ENCODE measurements at places on chromosomes 5 and 9.

DNA sequence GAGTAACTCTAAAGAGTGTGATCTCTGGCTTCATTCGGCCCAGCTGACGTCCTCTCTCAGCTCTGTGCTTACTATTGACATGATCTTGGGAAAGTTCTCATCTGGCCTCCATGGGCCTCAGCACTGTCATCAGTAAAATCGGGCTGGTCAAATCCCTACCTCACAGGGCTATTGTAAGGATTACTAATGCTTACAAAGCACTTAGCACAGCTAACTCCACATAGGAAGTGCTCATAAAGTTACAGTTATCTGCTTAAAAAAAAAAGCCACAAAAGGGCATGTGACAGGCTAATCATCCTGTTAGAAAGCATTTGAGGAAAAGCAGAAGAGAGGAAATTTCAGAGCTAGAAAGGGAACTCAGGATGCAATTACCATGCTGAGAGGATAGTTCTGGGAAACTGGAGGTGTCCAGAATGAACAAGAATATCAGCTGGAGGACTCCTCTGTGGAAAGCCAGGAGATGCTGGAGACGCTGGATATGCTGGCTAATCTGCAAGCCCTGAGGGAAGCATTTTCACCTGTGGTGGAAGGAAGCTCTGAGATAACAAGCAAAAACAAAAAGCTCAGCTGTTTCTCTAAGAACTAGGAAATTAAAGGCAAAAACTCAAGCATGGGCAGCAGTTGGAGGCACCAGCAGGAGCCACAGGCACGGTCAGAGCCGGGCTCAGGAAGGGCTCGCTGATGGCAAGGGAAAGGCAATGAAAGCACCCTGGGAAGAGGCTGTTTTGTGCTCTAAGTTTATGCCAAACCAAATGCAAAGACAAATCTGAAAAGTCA lies 4.4 kb upstream of the BHMT start:
- no peak for DNase-seq

- no peak for DNase-seq
Observed at GRCh38 chr9:127058011-127058644, 64.3 kb downstream of the ANGPTL2 start.

- no peak for DNase-seq
Observed at GRCh38 chr9:21994556-21995005, at the start of gene CDKN2B-AS1. TSS of gene CDKN2B-AS1 (plus strand) at chr9:21994791.

- DNase-seq = no peak
Observed at GRCh38 chr5:134492568-134492967, 32.9 kb upstream of the JADE2 start.

- DNase-seq = no peak
Observed at GRCh38 chr5:14669975-14670374, 5.5 kb downstream of the OTULIN start.

- DNase-seq = no peak
Observed at GRCh38 chr5:311963-312362, 9.6 kb upstream of the AHRR start.

GRCh38 chr5:122770477-122770876 lies 4.4 kb upstream of the SNX2 start:
- no peak for DNase-seq

- DNase-seq = no peak
Observed at GRCh38 chr5:110414360-110414759, 312.1 kb downstream of the TMEM232 start.

- no peak for DNase-seq
Observed at GRCh38 chr9:36817160-36817834, 216.8 kb downstream of the PAX5 start.

DNA sequence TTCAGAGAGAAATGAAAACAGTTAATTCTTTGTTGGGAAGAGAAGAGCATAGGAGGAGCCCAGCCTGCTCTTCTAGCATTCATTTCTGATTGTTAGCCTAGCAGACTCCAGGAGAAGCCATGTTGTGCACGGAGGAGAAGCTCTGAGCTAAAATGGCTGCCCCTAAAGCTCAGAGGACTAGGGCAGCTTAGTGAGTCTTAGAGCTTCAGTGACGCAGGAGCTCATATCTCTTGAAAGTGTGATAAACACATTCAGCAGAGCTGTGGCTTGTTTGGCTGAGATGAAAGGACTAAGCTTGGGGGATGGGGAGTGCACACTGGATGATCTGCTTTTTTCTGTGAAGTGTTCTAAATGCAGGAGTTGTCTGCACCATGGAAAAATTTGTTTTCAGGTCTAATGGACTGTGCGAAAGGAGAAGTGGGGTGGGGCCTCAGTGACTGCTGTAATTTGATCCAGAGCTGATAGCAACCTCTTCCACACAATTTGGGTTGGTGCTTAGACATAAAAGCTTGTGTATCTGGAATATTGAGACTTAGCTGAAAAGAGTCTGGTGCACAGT lies 58.5 kb downstream of the ZNF462 start:
- DNase-seq = no peak

DNA sequence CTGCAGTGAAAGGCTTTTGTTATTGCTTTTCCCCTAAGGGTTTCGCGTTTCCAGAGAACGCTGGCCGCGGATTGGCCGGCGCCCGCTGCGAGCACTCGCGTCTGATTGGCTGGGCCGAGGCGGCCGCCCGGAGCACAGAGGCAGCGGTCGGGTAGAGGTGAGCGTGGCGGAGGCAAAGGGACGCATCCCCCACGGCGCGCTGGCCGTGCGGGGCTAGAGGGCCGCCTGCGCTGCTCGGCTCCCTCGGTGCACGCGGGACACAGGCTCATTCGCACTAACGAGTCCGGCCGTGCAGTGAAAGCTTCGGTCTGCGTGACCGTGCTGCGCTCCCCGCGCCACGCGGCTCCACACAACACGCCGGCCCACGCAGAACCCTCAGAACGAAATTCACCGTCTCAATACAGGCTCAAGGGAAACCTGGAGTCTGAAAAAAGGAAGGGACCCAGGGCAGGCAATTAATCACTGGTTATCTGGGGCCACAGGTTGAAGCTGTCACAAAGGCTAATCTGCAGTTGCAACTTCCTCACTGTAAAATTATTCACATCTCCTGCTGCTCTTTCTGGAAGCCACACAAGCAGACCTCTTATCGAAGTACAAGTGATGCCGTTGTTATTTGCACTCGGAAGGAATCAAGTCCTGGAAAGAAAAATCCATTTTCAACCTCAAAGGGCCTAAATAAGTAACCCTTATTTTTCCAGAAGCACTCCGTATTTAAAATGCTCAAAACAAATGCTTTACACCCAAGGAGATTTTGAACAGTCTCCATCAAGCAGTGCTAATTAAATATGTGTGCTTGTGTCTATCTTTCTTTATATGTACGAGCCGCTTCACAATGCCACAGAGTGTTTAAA lies 94.6 kb downstream of the ZNF608 start:
- DNase-seq = no peak

DNA sequence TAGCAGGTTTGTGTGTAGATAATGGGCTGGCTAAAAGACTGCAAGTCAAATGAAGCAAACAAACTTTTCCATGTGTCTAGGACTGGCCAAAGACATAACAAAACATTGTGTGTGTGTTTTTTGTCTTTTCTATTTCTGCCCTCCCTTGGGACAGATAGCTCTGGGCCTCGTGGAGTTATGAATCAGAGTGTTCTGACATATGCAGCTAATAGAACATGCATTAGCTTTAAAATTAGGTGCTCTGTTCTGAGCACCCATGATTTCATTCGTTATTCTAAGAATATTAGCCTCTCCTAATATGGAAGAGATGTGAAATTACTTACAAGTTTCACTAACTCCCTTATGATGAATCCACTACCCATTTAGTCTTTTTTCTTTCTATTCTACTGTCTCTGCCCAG lies 367.3 kb upstream of the PAPPA start:
- no peak for DNase-seq

DNA sequence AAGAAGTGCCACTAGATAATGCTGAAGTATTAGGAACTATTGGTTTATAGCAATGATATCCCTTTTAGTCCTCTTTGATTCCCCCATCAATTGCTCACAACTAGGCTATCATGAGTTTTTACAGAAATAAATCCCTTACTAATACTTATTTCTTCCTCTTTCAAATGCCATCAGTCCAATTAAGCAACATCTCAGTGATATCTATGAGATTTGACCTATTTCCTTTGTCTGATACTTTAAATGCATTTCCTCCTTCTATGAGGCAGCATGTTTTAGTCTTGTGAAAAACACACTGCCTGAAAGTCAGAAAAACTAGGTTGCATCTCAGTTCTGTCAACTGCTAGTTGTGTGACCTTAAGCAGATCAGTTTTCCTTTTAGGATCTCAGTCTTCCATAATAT lies 101.6 kb downstream of the FBXW11 start:
- no peak for DNase-seq

DNA sequence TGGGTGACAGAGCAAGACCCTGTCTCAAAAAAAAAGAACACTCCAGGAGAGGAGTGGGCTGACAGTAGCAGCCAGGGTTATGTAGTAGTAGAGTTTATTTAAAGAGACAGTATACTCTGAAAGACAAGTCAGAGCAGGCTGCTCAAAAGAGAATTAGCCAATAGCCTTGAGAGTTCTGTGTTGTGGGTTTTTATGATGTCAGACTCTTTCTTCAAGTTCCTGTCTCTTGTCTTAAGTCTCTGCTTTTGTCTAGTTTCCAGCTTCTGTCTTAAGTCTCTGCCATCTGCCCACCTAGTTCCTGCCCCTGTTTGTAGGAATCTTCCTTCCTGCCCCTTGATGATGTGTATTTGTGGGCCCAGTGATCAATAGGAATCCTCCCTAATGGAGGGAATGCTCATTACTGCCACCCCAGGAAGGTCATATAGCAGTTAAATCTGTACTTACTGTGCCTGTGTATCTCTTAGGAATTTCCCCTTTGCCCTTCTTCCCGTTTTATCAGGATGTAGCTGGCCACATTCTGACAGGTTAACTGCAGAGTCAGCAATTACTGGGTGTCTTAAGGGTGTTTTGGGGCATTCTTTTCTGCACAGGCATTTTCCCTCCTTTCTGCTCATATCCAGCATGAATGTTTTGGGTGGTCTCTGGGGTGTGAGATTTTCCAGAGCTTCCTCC lies 580.5 kb upstream of the SGCD start:
- no peak for DNase-seq

DNA sequence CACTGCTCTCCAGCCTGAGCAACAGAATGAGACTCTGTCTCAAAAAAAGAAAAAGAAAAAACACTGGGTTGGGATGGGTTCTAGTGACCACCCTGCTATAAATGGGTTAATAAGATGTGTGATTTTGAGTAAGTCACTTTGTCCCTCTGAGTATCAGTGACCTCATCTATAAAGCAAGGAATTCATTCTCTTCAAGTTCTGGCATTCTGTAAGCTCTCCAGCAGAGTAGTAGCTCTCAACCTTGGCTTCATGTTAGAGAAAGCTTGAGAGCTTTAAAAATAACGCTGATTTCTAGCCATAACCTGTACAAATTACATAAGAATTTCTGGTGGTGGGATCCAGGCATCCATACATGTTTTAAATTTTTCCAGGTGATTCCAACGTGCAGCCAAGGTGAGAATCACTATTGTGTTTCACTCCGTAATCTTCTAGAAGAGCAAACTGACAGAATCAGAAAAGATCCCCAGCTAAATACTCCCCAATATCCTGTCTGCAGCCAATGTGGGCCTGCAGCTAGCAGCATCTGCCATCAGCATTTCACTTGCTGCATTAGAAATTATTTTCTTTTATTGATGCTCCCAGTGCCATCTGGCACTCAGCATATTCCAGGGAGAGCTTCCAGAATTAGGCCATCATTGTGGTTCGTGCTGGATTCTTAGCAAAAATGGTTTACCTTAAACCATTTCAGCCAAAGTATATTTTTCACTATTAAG lies 109.4 kb downstream of the FEM1C start:
- no peak for DNase-seq

DNA sequence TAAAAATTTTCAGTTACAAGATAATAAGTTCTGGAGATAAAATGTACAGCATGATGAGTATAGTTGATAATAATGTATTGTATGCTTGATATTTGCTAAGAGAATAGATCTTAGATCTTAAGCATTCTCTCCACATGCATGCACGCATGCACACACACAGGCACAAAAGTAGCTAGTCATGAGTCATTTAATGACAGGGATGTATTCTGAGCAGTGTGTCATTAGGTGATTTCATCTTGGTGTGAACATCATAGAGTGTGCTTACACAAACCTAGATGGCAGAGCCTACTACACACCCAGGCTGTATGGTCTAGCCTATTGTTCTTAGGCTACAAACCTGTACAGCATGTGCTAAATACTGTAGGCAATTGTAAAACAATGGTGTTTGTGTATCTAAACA lies 124.2 kb downstream of the PTTG1 start:
- DNase-seq = no peak

- no peak for DNase-seq
Observed at GRCh38 chr9:70625078-70625477, 210.6 kb upstream of the KLF9 start.

DNA sequence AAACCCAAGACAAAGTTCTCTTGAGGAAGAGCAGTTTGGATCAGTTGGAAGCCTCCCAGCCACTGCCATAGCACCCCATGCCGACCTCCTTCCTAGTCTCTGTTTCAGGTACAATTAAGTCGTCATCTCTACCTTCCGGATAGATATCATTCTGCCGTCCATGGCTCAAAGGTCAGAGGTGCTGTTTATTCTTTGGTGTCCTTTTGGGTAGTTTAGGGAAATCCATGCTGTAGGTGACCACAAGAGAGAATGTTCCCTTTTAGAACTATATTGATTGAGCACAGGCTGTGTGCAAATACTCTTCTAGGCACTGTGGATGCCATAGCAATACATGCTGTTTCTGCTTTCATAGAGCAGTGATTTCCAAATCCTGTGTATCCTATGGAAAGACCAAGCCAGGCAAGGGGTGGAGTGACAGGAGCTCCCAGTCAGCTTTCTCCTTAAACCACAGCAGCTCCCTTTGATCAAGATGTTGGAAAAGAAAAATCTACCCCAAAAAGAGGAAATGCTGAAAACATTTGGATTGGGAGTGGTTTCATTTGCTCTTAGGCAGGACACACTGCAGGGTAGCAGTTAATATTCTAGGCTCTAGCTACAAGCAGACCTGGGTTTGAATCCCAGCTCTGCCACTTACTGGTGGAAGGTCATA lies 127.9 kb downstream of the PALM2AKAP2 start:
- no peak for DNase-seq

DNA sequence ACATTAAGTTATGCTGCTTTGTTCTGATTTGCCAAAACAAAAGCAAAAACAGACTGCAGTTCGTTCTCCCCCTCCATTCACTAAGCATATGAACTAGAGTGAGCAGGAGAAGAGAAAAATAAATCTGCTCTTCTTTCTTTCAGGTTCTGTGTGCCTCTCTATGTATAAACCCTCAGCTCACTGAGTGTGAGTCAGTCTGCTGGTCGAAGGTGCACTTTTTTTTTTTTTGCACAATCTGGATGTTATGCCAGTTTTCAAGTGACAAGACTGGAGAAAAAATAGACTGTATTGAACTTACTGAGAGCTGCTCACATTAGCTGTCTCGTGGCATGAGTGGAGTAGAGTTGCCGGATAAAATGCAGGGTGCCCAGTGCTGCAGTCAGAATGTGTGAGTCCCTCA lies 244.6 kb upstream of the ATP10B start:
- no peak for DNase-seq

DNA sequence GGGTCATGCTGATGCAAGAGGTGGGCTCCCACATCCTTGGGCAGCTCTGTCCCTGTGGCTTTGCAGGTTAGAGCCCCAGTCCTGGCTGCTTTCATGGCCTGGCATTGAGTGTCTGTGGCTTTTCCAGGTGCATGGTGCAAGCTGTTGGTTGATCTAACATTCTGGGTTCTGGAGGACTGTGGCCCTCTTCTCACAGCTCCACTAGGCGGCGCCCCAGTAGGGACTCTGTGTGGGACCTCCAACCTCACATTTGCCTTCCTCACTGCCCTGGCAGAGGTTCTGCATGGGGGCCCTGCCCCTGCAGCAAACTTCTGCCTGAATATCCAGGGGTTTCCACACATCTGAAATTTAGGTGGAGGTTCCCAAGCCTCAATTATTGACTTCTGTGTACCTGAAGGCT lies 150.1 kb downstream of the NNT start:
- no peak for DNase-seq
